Ascending aorta (tissue), 2 donors: ENCODE measurements at places on chromosomes 3 and 15.
A peak's percentile ranks its signal among the peaks of the same experiment; 100 is the strongest.

GRCh38 chr15:67813104-67813634 lies 12.1 kb upstream of the SKOR1 start:
- DNase-seq = peak; percentile 30
- no peaks in the 10 kb centered on the region for H3K27me3 ChIP-seq
- no peaks in the 10 kb centered on the region for H3K4me1 ChIP-seq
- no peak overlapping the region for H3K27ac ChIP-seq

- no peak overlapping the region for H3K4me3 ChIP-seq
- H3K27ac ChIP-seq = no peak overlapping the region
- no peaks in the 10 kb centered on the region for H3K36me3 ChIP-seq
- H3K27me3 ChIP-seq = no peaks in the 10 kb centered on the region
Measured at GRCh38 chr15:39747326-39747725, 35.3 kb downstream of the FSIP1 start.

GRCh38 chr3:33557279-33557678 lies 117.1 kb upstream of the UBP1 start:
- DNase-seq = no peak
- H3K27me3 ChIP-seq = no peaks in the 10 kb centered on the region
- no peaks in the 10 kb centered on the region for H3K4me1 ChIP-seq
- no peak overlapping the region for H3K27ac ChIP-seq
- H3K4me3 ChIP-seq = no peak overlapping the region

- H3K4me3 ChIP-seq = no peak overlapping the region
- no peaks in the 10 kb centered on the region for H3K4me1 ChIP-seq
- H3K36me3 ChIP-seq = no peaks in the 10 kb centered on the region
- no peak overlapping the region for H3K27ac ChIP-seq
- DNase-seq = no peak
Measured at GRCh38 chr3:181966393-181966792, 254.7 kb downstream of the SOX2 start.
